ENCODE measurements at places on chromosomes 1 and 21. TPM values are rescaled to one million over a fixed set of nuclear protein-coding genes. Genes with fewer than 3 reads are reported as not detected.

Gene IFNLR1
- 6.2 TPM for polyA plus RNA-seq

Gene LRRC8B
- 7.5 TPM for polyA plus RNA-seq

Gene IGFN1
- not detected for polyA plus RNA-seq

Gene C8B
- not detected for polyA plus RNA-seq

Gene CCDC185
- polyA plus RNA-seq, result not detected

Gene UMODL1
- 0.05 TPM for polyA plus RNA-seq

Gene SGIP1
- polyA plus RNA-seq, result 6.1 TPM

Gene CNR2
- not detected for polyA plus RNA-seq

Gene C1orf94
- polyA plus RNA-seq, result 4.3 TPM

Gene UTS2
- not detected for polyA plus RNA-seq

Gene CFHR5
- polyA plus RNA-seq, result not detected

Gene KCNH1
- not detected for polyA plus RNA-seq

Gene CNIH3
- polyA plus RNA-seq, result 3.6 TPM

Gene NKAIN1
- polyA plus RNA-seq, result 14.7 TPM

Gene MAN1C1
- polyA plus RNA-seq, result 5.4 TPM

Gene HAO2
- polyA plus RNA-seq, result not detected

Gene ACTA1
- 13.0 TPM for polyA plus RNA-seq

Gene TSTD1
- 244 TPM for polyA plus RNA-seq

Gene CRYAA
- not detected for polyA plus RNA-seq

Gene HUNK
- 1.6 TPM for polyA plus RNA-seq

Gene DUSP23
- polyA plus RNA-seq, result 97.6 TPM

Gene SCAF4
- polyA plus RNA-seq, result 45.8 TPM

Gene OR2T29
- not detected for polyA plus RNA-seq

Gene MNDA
- not detected for polyA plus RNA-seq

Gene LRRC8C
- 0.89 TPM for polyA plus RNA-seq

Gene FCRL3
- polyA plus RNA-seq, result not detected

Gene CHI3L2
- 0.68 TPM for polyA plus RNA-seq

Gene AMPD1
- polyA plus RNA-seq, result not detected

Gene EGLN1
- 2.3 TPM for polyA plus RNA-seq

Gene PIGV
- 4.5 TPM for polyA plus RNA-seq

Gene CFHR4
- not detected for polyA plus RNA-seq

Gene SPRR2G
- polyA plus RNA-seq, result not detected

Gene CD84
- polyA plus RNA-seq, result not detected
